ENCODE measurements at places on chromosomes 16 and 17.

DNA sequence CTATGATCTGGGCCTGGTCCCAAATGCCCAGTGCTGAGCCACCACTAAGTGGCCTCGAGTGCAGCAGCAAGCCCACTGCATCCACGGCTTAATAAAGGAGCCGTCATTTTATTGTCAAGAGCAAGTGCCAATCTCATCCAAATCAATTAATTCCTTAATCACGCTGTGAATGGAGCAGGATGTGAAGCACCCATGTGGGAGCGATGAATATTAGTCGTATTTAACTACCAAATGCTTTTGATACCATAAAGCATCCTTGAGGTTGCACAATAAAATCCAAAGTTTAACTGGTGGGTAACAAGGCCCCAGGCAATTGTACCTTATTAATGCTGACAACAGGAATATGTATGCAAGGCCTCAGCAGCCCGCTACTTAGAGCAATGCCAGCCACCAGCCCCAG is 226.0 kb upstream of the C16orf82 start:
- DNase-seq: no peak

- no peak for DNase-seq
These were observed 54.8 kb downstream of the RMI2 start for GRCh38 chr16:11400076-11400475.

- DNase-seq: no peak
These were observed 66.7 kb upstream of the DHX40 start for GRCh38 chr17:59498530-59499307.

DNA sequence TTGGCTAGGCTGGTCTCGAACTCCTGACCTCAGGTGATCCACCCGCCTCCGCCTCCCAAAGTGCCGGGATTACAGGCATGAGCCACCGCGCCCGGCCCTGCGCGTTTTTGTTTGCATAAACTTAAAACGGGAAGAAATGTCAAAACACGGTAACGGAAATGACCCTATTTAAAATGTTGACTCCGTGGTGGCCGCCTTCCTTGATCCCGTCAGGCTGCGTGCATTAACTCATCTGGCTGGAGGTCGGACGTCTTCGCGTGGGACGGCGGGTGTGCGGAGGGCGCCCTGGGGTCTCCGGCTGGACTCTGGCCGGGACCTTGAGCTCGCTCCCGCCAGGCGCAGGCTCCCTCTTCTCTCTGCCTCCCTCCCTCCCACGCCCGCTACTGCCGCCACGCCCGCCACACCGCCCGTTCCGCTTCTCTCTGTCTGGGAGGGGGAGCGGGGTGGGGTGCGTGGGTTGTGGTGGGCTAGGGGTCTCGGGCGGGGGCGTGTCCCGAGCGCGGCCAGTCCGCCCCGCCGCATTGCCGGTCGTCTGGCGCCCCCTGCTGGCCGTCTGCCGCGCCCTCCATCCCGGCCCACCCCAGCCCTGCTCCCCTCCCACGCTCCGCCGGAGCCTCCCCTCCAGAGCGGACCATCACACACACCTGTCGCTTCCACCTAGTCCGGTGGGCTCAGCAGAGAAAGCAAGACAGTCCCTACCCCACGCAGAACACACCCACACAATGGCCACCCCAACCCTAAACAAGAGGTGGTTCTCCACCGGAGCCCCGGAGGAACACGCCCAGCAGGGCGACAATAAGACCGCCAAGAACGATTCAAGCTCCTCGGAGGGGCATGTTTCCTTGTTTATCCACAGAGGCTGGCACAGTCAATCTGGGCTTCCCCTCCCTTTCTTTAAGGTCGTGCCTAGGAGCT is 1.2 kb upstream of the CCDC42 start:
- peak; percentile 81 for DNase-seq

DNA sequence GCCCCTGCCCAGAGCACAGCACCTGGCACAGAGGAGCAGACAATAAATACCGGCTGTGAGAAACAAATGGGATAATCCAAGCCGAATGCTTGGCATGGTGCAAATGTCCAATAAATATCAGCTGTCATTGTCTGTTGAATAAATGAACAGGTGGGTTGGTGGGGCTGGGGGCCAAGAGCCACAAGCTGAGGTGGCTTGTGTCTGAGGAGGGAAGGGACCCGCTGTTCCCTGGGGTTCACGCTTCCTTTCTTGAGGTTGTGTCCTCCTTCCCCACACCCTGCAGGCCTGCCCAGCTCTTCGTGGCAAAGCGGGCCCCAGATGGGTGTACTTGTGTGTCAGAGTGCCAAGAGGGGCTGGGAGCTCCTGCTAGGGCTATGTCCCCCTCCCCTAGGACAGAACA is 38.6 kb downstream of the ARHGAP27 start:
- no peak for DNase-seq

DNA sequence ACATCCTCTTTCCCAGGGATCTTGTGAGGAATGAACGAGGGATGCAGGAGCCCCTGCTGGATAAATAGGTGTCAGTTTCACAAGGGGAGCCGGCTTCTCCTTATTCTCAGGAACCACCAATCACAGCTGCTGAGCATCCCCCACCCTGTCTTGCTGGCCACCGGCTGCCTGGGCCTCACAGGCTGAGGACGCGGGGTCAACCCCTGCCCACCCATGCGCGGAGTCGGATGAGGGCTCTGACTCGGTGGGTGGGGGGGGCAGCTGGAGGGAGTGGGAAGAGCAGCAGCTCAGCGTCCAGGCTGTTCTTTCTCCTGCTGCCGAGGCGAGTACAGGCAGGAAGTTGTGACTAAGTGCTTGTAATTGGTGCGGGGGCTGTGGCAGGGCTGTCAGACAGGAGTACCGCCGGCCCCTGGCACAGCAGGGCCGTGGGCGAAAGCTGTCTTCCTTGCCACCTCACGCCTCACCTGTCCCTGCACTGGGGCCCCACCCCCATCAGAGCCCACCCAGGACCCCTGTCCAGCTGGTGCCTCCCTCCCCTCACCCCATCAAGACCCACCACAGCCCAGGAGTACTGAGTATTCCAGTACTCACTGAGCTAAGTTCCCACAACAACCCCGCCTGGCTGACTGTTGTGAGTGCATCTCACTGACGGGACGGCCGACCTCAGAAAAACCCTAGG is 11.0 kb upstream of the DPEP1 start:
- no peak for DNase-seq

GRCh38 chr17:28078341-28079229 is 36.1 kb downstream of the NLK start:
- peak; percentile 46 for DNase-seq

DNA sequence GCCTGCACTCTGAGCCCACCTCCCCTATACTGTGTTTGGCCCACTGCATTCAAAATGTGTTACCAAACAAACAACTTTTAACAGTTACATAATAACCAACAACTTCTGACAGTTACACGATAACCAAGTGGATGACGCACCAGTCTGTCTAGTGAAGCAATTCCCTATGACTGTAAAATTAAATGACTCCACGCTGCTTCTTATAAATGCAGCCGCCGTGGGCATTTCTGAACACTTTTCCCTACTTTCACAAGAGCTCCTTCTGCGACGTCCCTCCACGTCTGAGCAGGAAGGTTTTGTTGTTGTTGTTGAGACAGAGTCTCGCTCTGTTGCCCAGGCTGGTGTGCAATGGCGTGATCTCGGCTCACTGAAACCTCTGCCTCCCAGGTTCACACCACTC is 27.6 kb downstream of the ZNF276 start:
- no peak for DNase-seq

DNA sequence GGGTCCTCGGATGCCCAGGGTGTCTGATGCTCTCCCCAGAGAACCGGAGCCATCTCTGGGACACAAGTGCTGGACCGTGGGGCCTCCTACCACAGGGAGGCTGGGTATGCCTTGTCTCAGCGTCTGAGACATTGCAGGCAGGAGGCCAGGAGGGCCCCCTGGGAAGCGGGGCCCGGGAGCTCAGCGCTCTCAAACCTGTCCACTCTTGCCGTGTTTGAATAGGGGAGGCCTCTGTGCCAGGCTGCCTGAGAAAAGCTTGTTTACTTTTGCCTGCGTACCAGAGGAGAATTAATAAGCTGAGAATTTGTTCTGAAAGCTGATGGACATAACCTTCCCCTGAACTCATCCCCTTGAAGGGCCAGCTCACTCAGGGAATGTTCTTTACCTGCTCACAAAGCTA is 163.8 kb downstream of the NTN1 start:
- no peak for DNase-seq

DNA sequence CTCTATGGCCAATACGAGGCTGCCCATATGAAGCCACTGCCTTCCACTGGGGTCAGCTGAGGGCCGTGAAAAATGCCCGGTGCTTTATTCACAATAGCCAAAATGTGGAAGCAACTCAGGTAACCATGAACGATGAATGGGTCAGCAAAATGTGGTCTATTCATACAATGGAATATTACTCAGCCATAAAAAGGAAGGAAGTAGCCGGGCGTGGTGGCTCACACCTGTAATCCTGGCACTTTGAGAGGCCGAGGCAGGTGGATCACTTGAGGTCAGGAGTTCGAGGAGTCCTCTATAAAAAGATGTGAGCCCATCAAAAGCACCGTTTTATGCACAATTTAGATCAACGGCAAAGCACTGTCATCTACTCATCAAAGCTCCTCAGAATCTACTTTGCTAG is 5.2 kb upstream of the TRAP1 start:
- DNase-seq: no peak

GRCh38 chr16:75433732-75434413 is 570 bp upstream of the CFDP1 start:
- DNase-seq: peak; percentile 93

Data from erythroblast (primary cell).